ENCODE measurements at places on chromosomes 2 and 18.

- no peak for DNase-seq
Observed at GRCh38 chr2:169001116-169001815, 29.9 kb downstream of the ABCB11 start.

- DNase-seq: no peak
Observed at GRCh38 chr18:3624546-3624934, 174.6 kb downstream of the TGIF1 start.

DNA sequence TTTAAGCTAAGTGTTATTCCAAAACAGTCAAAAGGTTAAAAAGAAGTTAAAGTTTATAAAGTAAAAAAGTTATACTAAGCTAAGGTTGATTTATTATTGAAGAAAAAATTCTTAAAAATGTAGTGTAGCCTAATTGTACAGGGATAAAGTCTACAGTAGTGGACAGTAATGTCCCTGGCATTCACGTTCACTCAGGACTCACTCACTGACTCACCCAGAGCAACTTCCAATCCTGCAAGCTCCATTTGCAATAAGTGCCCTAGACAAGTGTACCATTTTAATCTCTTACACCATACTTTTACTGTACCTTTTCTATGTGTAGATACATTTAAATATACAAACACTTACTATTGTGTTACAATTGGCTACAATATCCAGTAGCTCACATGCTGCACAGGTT is 86.1 kb downstream of the CACNB4 start:
- no peak for DNase-seq

- DNase-seq: no peak
Observed at GRCh38 chr2:53770264-53770663, 2.7 kb downstream of the CHAC2 start.

DNA sequence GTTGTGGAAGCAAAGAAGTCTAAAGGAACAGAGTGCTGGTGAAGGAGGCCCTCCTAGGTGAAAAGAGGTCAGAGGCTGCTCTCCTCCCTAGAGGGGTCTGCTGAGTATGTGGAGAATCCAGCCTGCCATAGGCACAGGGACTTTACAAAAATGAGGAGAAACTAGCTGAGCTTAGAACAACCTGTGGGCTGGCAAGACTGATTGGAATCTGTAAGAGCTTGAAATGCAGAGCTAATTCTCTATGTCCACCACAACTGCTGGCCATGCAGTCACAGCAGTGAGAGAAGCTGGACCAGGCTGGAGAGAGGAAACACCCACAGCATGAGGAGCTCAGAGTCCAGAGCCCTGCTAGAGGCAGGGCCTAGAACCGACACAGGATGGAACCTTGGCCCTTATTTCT is 251.0 kb upstream of the MGAT5 start:
- DNase-seq: no peak

DNA sequence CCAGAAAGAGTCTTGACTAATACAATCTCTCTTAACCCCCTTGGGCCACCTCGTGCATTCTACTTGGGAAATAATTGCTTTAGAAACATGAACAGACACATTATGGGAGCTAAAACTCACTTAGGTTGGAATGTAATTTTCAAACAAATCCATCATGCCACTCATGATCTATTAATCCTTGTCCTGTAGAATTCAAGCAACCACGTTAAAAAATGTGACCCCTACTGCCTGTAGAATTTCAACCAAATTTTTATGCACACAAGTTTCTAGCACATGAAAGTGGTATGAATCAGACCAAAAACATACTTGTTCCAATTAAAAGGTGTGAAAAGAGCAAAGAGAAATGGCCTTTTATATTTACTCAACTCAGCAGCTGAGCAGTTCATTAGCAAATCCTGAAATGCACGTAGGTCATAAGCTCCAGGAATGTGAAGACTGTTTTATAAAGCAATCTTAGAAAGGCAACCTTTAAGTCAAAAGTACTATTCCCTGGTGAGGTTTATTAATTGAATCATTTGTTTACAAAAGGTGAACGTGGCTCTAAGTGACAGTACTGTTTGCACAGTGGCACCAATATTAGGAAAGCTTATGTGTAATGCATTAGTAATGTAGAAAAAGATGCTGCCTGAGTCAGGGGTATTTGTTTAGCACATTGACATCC is 459.4 kb upstream of the UBE2E3 start:
- no peak for DNase-seq

GRCh38 chr2:148968776-148969319 is 69.7 kb upstream of the LYPD6B start:
- DNase-seq: no peak

- DNase-seq: no peak
Observed at GRCh38 chr2:51919395-51919794, 887.5 kb upstream of the NRXN1 start.

DNA sequence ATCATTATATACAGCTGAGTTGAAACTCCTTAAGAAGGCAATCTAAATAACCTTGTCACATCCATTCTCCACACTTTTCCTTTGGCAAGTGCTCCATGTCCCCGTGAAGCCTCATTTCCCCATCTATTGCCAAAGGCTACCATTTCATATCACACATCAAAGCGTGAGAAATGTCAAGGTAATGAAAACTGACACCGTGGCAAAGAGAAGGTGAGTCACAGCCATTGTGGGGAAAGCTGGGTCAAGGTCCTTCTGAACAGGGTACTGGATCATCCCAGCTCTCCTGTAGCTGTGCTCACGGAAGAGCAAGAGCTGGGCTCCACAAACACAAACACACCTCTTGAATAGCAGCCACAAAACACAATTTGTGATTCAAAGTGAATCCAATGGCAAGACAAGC is 58.2 kb upstream of the REG3G start:
- DNase-seq: no peak

DNA sequence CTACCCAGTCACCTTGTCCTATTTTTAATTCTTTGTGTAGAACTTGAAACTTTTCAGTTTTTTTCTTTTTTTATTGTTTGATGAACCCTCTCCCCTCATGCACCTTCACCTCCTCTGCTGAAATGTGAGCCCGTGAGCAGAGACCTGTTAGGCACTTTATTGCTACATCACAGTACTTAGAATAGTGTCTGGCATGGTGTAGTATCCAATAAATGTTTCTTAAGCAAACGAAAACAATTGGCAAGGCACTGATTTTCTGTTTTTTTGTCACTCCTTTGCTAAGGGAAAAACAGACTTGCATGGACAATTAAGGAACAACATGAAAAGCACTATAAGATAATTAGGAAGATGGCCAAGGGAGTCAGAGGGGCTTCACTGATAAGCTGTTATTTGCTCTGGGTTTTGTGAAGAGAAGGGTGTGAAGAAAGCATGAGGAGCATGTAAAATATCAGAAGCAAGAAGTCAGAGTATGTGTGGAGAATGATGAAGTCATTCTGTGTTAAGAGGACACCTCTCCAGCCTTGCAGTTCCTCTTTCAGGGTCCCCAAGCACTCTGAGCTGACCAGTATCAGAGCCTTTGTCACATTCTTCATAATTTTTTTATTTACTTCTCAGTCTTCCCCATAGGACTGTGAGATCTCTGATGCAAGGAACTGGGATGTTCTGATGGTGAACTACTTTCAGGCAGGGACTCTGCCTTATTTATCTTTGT is 99.7 kb upstream of the CAVIN2 start:
- DNase-seq: no peak

DNA sequence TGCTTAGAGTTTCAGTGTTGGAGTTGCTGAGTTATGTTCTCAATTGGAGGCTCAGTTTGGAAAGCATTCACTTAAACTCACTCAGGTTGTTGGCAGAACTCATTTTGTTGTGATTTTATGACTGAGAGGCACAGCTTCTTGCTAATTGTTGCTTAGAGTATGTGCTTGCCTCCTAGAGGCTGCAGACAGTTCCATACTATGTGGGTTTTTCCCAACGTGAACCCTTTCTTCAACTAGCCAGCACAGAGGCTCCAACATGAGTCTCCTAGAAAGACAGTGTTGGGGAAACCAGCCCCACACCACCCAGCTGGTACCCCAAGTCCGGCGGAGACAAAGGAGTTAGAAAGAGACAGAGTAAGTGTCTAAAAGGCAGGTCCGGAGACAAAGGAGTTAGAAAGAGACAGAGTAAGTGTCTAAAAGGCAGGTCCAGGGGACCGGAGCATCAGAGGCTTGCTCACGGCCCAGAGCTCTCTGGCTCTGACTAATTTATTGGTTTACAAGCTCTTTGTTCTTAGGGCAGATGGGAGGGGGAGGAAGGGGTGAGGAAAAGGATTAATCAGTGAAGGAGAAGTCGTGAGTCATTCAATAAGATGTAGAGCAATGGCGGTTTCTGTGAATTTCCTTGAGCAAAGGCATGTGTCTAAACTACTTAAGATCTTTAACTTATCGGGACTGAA is 999.7 kb upstream of the LRRTM1 start:
- DNase-seq: no peak

GRCh38 chr2:197300139-197300538 is 10.4 kb downstream of the ANKRD44 start:
- no peak for DNase-seq

DNA sequence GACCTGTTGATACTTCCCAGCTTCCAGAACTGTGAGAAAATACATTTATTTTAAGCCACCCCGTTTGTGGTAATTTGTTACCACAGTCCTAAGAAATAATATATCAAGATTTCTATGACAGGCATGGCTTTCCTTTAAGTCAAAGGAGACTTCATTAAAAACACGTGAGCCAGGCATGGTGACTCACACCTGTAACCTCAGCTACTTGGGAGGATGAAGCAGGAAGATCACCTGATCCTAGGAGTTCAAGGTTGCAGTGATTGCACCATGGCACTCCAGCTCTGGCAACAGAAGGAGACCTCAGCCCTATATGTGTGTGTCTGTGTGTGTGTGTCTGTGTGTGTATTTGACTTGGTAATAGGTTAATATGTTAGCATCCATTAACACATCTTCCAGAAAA is 69.8 kb upstream of the SCN7A start:
- DNase-seq: no peak

DNA sequence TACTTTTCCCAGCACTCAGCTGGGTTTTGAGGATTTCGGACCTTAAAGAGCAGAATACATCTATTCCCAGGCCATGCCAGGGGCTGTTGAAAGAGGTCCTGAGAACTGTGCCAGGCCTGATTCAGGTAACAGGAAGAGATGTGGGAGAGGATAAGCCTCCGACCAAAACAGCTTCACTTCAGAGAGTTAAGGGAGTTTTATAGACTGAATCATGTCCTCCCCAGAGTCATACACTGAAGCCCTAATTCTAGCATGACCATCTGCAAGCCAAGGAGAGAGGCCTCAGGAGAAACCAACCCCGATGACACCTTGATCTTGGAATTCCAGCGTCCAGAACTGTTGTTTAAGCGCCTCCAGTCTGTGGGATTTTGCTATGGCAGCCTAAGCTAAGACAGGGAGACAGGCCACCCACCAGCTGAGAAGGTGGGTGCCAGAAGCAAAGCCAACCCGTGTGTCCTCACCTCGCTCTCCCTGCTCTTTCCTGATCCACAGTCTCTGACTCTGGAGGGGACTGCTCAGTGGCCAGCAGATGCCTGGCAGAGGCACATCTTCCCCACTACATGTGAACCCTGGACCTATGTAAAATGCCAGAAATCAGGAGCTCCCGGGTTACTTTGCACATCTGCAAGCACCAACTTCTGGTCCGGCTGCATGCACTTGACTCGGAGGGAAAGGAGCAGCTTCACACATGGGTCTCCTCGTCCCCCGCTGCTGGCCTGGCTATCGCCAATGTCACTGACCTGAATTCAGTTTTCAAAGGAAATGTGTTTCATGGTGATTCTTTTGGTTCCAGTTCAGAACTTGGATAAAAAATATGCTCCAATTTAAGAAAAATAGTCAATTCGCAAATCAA is 116.8 kb upstream of the EPC2 start:
- DNase-seq: no peak

GRCh38 chr18:32160547-32160946 is 29.3 kb upstream of the MEP1B start:
- no peak for DNase-seq

DNA sequence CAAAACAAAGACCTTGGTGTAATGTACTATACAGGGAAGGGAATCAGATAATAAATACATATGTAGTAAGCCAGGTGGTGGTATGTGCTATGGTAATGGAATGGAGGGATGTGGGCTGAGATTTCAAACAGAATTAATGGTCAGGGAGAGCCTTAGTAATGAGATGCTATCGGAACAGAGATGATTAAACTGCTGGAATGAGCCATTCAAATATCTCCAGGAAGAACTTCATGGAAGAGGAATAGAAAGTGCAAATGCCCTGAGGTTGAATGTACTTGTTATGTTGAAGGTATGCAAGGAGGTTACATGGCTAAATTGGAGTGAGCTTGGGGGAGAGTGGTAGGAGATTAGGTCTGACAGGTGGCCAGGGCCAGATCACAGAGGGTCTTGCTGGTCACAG is 5.1 kb downstream of the SERPINB11 start:
- no peak for DNase-seq

DNA sequence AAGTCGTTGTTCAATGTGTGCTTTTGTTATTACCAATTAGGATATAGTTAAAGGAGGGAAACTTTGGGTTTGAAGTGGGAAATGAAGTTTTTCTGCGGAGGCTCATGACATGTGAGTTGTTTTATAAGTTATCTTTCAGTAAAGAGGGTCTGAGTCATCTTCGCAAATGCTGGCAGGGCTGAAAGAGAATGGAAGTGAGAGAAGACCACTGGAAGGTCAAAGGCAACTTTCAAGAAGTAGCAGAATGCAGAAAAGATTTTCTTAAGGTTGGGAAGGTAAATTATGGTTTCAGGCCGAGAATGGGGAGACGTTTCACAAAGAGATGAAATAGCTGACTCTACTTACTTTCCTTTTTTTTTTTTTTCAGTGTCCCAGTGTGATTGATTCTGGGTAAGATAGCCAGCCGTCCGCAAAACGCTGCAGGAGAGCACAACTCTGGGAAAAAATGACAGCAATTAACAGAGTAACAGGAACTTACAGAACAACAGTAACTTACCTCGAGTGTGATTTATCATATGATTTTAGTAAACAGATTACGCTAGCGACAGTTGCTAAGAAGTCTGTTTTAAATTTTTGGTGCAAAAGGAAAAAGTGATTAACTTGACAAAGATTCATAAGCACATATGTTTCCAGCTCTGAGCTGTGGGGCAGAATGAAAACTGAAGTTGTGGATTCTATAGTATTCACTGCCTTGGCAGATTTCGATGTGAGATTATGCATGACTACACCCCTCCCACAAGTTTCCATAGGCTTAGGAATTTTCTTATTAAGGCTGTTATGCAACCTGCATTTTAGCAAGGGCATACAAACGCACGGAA is 46.8 kb upstream of the ACTR3 start:
- DNase-seq: no peak

DNA sequence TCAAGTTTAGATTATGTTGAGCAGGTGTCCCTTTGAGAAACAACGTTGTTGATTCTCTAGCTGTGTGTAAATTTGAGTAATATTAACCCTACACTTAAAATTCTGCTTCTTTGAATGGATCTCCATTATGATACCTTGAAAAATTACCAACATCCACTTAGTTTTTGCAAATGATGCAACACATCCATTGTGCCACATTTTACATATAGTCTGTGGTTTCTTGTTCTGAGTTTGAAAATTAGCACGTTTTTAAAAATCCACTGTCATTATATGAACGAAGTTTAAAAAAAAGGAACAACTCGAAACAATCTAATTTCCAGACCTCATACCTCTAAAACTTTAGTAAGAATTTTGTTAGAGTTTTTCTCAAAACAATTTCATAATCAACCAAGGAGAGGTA is 37.7 kb downstream of the PIK3C3 start:
- DNase-seq: no peak

- no peak for DNase-seq
Observed at GRCh38 chr2:237699870-237700511, 72.6 kb downstream of the LRRFIP1 start.

- DNase-seq: no peak
Observed at GRCh38 chr2:122056853-122057252, 301.4 kb downstream of the TSN start.

GRCh38 chr18:1505856-1506255 is 601.2 kb downstream of the ADCYAP1 start:
- no peak for DNase-seq
